ENCODE measurements at places on chromosomes 11 and 22.

DNA sequence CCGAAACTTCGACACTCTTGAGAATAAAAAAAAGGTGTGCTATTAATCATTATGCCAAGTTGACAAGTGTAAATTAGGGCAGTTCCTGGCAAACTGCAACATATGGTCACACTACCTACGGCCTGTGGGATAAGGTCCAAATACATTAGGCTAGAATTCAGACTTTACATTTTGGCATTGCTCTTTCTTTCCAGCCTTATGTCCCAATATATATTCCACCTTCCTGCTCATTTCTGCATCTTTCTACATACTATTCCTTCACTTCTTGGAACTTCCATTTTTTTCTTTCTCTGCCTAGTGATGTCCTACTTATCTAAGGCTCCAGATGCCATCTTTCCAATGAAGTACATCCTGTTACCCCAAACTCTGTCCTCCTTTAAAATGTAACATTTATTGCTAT lies 577.2 kb downstream of the LRRC4C start:
- DNase-seq: no peak

GRCh38 chr22:46573781-46574437 lies 36.5 kb upstream of the CELSR1 start:
- no peak for DNase-seq

DNA sequence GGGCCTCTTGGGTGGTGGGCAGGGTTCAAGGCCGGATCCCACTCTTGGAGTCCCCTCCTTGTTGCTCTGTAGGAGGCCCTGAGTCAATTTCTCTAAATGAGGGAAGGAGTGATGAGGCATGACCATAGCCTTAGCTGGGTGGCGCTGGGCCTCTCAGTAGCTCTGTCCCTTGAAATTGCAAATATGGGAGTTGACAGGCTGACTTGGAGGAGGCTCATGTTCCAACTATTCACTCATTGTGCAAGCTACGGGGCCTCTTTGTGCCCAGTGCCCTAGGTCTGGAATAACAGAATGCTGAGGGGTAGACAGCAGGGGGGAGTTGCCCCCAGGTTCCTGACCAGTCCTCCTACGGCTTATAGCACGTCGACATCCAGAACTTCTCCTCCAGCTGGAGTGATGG lies 8.0 kb downstream of the SELENOM start:
- DNase-seq: no peak

DNA sequence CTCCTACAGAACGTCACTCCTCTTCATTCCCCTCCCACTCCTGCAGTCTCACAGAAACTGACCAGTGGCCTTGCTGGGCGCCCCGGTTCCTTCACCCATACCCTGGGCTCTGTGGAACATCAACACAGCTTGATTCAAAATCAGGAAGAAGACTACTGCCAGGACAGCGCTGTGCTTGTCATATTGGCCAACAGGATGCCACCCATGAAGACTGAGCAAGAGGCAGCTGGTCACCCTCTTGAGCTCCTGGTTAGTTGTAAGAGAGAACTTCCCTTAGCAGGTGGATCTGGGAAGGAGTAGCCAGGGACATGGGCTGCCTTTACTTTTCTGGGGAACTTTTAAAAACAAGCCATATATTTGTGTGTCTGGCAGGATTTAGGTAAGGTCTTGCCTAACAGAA lies 110.4 kb upstream of the TIMP3 start:
- DNase-seq: no peak

DNA sequence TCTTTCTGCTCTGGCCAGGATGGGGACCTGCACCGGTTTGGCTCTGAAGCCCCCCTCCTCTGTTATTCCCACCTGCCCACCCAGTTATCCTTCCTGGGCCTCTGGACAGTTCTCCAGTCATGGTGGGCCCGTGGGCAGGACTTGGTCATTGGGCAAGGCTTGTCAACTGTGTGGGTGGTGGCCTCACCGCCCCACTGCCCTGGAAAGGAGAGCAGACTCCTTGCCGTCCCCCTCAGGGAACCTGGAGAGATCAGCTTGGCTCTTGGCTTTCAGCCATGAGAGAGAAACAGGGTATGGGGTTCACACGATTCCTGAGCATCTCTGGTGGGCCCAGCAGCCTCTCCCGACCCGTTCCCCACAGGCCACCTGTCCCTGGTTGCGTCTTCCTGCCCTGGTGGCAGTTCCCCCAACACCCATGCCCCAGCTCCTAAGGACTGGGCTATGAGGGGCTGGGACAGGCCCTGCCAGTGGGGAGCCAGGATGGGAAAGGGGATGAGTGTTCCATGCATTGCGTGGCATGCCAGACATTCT lies 92.3 kb downstream of the MORC2 start:
- no peak for DNase-seq

- DNase-seq: no peak
These were observed 36.4 kb downstream of the PACSIN2 start for GRCh38 chr22:42978453-42979103.

DNA sequence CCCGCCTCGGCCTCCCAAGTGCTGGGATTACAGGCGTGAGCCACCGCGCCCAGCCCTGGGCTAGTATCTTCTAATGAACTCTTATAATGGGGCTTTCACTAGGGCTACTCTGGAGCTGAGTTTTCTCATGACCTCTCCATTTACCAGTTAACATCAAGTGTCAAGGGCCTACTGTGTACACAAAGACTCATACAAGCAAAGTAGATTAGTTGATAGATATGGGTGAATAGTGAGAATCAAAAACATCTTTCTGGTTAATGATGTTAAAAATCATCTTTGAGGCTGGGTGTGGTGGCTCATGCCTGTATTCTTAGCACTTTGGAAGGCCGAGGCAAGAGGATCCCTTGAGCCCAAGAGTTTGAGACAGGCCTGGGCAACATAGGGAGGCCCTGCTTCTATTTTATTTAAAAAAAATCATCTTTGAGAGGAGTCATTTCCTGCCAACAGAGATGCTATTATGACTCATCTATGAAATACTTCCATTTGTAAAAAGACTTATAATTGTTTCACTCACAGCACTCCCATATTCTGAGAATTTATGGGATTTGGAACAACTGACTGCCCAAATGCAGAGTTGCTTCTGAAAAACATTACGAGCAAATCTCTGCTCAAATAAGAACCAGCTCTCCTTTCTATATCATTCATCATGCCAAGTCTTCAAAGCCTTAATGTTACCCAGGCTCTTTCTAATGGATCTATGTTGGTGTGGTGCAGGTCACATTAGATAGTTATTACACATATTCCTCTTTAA lies 57.0 kb downstream of the GDPD4 start:
- no peak for DNase-seq

GRCh38 chr11:27934830-27935145 lies 173.2 kb downstream of the KIF18A start:
- no peak for DNase-seq

DNA sequence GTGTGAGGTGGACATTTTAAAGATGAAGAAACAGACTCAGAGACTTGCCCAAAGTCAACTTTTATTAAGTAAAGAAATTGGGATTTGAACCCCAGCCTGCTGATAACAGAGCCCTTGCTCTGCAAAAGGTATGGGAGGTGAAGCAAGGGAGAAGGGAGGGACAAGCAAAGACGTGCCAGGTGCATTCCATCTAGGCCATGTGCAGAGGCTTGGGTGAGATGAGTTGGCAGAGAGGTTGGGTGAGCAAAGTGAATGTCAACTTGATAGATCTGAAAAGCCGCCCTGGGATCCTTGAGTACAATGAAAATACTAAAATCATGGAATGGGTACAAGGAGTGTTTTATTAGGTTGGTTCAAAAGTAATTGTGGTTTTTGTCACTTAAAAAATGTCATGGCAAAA lies 341.3 kb downstream of the CADM1 start:
- DNase-seq: no peak

GRCh38 chr22:45565171-45565570 lies 62.5 kb downstream of the FBLN1 start:
- no peak for DNase-seq

GRCh38 chr11:118117790-118118601 lies 31.2 kb upstream of the SMIM35 start:
- DNase-seq: no peak

DNA sequence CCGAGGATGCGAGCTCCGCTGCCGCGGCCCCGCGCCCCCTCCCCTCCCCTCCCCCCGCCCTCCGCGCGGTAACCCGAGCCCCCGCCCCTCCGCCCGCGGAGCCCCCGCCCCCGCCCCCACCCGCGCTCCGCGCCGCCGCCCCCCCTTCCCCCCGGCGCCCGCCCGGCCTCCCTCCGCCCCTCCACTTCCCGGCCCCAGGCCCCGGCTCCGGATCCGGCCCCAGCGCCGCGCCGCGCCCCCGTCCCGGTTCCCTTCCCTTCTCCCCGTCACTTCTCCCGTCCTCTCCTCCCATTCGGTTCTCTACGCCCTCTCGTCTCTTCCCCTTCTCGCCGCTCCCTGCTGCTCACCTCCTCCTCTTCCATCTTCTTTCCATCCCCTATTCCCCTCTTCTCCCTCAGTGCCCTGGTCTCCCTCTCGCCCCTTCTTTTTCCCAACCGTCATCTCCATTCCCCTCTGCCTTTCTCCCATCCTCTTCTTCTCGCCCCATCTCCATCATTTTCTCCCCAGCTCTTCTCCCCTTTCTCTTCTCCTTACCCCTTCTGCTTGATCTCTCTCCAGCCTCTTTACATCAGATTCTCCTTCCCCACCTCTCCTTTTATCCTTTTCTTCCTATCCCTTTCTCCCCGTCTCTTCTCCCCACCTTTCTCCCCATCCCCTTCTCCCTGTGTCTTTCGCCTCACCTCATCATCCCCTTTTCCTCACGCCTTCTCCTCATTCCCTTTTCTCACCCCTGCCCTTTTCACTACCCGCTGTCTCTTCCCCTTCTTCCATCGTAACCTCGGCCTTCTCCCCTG lies at the start of gene DCHS1:
TSS of gene DCHS1 (minus strand) at position 20 of the 794 bp plus-strand sequence. CDS start 14,196 bp downstream, outside the sequence.
- no peak for DNase-seq

GRCh38 chr22:39185601-39186012 lies 33.1 kb upstream of the CBX7 start:
- DNase-seq: no peak

DNA sequence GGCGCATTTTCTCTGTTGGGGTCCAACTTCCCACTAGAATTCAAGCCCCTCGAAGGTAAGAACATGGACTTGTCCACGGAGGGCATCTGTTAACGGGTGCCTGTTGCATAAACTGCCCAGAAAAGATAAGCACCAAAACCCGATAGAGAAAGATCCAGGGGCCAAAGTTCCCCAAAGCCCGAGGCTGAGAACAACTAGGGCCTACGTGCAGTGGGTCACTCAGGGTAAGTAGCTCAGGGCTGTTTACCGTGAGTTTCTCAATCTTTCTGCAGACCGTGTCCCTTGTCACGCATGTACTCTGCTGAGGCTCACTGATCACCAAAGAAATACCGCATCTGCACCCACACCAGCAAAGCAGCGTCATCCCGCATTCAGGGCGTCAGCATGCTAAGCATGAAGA lies 24.4 kb downstream of the PGA5 start:
- DNase-seq: no peak

GRCh38 chr11:94926698-94927237 lies 46.6 kb downstream of the CWC15 start:
- DNase-seq: no peak

- peak; percentile 61 for DNase-seq
These were observed 7.6 kb downstream of the SLC29A2 start for GRCh38 chr11:66363805-66364535.

GRCh38 chr11:92692826-92693546 lies 276.5 kb upstream of the MTNR1B start:
- no peak for DNase-seq

GRCh38 chr11:7905549-7905948 lies 25.5 kb downstream of the OR10A6 start:
- DNase-seq: no peak

- no peak for DNase-seq
These were observed 302.3 kb downstream of the BRD1 start for GRCh38 chr22:49525360-49525759.

DNA sequence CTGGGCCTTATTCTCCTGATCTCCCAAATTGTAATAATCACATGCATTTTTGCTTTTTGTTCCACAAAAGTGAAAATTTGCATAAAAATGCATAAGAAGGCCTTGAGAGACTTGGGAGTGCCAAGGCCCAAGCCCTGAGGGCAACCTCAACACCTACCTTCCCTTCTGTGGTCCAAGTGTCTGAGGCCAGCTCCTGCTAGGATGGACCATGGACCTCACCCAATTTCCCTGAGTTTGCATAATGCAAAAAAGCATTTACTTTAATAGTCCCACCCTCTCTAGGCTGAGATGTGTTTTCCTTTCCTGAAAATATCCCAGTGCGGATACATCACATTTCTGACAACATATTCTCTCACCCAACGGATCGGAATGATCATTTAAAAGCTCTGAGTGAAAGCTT lies 194.1 kb upstream of the TENM4 start:
- DNase-seq: no peak

GRCh38 chr11:66225066-66225465 lies 43.4 kb upstream of the RAB1B start:
- no peak for DNase-seq

DNA sequence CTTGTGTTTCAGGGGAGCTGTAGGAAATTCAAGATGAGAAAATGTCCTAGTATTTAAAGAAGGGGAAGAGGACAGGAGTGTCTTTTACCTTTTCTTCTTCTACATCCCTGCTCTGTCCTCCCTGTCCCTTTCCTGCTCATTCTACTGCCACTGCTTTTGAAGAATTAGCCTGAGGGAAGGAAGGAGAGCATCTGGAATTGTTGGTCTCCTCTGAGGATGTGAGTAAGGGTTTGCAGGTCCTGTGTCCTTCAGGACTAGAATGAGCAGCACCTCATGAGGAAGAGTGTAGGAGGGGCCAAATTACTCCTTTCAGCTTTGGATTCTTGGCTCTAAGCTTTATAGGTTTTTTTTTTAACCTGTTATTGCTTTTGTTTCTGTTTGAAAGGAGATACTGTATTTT lies 24.2 kb downstream of the SNU13 start:
- DNase-seq: no peak

DNA sequence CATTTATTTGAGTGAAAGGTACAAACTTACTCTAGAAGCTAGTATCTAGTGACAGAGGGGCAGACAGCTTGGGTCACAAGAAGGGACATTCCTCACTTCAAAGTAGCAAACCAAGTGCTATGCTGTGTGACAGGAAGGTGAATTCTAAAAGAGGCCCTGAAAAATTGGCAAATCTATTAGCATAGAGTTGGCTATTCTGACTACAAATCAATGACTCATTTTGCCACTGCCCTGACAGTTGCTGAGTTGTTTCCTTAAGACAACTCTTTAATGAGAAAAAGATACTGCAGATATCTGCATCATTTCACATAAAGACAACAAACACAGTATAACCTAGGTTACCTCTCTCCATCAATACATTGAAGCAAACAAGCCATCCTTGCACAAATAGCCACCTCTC lies 524.0 kb upstream of the LRRC4C start:
- DNase-seq: no peak
